Activated T-cell treated with anti-CD3 and anti-CD28 coated beads, Interleukin-2, amount 50 U/mL, for 72 hours (primary cell): ENCODE measurements at places on chromosomes 3 and 15. TPM values are rescaled to one million over a fixed set of nuclear protein-coding genes. Genes with fewer than 3 reads are reported as not detected.

- DNase-seq = peak; percentile 4
Observed at GRCh38 chr3:81910244-81910852, 148.9 kb upstream of the GBE1 start.

DNA sequence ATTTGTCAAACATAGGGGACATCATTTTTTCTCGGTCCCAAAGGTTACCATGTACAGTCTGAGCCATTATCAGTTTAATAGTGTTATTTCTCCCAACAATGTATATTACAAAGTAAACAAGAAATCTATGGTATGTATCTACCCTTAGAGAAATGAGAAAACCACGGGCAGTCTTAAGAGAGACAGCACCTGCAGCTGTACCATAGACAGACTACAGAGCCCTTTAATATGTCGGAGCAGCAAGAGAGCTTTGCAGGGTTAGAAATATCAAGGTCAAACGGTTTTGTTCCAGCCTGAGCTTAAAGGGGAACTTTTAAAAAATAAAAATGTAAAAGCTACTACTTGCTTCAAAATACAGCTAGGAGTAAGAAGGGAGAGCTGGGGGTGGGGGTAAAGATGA, 53.2 kb downstream of the SH3BP5 start:
- DNase-seq = no peak

DNA sequence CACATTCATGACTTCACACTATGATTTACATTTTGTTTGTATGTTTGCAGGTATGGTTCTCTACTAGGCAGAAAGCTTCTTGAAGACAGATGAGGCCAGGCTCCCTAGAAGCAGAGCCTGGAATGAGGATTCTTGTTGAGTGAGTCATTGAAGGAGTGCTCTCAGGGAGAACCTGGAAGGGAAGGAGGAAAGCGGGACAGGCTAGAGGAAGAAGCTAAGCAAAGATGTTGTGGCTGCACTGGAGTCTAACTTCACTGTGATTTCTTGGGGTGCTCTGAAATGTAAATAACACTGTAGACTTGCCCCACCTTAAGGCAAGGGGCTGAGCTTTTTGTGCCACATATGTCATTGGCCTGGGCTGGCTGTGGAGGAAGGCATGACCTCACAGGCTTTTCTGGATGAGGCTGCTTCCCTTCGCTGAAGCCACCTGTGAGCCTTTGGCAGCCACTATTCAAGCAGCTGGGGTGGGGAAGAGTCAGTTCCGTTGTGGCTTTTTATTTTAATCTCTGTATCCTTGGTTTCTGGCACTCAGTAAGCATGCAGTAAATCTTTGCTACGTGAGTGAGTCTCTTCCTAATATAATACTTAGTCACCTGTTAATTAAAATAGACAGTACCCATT, 307.3 kb downstream of the SV2B start:
- DNase-seq = no peak

DNA sequence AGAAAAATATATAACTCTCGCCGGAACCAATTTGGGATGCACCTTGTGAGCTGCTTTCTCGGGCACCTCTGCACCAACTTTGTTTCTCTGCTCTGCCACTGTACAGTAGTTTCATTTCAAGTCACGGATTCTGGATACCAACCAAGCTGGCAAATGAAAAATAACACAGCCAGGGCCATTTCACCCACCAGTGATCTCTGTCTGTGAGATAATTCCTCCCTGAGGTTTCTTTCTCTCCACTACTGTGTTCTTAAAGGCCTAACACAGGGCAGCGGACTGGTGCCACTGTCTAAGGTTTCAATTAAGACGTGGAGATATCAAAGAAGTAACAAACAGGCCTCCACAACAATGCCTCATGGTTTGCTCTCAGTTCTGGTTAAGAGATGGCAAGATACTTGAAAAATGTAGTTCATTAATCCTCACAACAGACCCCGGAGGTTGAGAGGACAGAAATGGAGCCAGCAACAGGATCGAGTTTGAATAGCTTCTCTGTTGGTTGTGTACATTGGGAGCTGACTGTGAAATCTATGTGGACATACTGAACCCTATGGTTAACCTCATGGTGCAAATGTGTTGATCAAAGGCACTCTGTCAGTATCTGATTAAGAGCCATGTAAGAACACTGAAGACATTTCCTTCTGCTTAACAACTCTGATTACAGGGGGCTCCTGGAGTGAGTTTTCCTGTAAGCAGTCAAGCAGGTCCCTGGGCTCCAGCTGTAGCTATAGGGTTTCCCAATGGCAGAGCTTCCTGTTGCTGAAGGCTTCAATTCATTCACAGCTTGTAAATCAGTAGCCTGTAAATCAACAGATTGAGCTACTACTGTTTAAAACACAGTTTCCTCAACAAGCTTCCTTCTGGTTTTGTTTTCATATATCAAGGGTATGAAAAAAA, 470.5 kb downstream of the EPHA3 start:
- DNase-seq = no peak

DNA sequence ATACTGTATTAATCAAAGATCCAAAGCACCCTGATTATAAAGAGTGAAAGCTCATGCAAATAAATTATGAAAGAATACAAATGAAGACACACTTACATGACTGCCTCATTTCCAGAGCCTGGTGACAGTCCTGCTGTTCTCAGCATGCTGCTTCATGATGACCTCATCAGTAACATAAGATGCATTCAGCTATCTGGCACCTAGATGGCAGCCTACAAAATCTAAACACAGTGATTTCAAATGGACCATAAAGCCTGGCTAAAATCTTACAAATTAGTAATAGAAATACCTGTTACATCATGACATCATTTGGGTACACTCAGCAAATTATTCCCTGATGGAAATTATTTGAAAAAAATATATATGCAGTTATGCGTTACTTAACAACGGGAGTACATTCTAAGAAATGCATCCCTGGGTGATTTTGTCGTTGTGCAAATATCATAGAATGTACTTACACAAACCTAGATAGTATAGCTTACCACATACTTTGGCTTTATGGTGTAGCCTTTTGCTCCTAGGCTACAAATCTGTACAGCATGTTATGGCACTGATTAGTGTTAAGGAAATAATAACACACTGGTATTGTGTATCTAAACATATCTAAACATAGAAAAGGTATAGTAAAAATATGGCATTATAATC, 207.2 kb downstream of the EPHA3 start:
- DNase-seq = no peak

DNA sequence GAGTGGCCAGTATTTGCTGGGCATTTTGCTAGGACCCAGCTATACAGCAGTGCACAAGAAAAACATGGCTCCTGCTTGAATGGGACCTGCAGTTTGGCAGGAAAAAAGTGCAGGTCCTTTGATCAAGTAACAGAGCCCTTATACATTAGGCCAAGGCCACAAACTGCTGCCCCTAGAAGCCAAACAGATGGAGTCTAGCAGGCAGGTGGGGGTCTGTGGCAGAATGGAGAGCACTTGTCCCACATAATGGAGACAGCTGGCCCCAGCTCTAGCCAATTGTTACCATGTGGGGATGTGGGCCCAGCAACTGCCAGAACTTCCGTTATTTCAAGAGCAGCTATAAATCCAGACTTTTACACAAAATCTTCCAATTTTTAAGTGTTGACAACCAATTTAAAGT, 79.3 kb downstream of the SHQ1 start:
- no peak for DNase-seq

- no peak for DNase-seq
Observed at GRCh38 chr3:45087155-45087554, 59.0 kb downstream of the CDCP1 start.

DNA sequence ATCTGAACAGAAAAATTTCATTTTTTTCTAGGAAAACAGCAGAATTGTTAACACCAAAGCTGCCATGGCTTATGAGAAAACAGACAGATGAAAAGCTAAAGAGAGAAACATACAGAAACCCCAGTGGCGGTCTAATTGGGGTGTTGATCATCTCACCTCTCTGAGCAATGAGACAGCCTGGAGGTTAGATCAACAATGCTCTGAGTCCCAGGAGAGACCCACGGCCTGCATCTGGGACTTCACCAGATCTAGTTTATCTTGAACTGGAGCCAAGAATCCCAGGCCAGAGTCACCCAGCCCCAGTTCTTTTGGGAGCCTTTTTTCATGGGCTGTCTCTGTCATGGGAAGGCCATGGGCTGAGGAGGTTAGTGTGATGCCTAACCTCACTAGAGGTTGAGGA, 3.5 kb upstream of the GALNT15 start:
- no peak for DNase-seq

GRCh38 chr3:45241206-45241605, 15.1 kb upstream of the TMEM158 start:
- no peak for DNase-seq

- DNase-seq = no peak
Observed at GRCh38 chr15:99090011-99090699, 14.7 kb upstream of the SYNM start.

DNA sequence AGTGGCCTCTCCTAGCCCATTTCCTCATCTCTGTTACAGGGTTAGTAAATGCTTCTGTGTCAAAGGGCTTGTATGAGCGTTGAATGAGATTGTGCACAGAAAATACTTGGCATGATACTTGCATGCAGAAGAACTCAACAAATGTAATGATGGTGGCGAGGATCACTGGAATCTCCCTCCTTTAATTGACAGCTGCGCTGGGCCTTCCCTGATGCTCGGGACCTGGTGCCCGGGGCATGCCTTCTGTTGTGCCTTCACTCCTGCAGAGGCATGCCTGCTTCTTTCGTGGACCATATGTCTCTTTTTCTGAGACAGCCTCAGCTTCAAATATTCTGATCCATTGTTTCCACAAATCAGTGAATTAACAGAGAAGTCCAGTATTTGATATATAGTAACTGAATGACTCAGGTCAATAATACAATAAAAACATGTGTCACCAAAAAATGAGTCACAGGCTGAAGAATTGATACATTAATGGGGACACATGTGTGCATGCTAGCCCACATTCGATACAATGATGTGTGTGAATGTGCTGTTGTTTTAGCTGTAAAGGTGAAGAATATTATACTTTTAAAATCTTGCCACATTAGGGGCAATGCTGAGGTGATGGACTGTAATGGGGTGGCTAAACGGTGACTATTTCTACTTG, 243.3 kb upstream of the TBL1XR1 start:
- no peak for DNase-seq

DNA sequence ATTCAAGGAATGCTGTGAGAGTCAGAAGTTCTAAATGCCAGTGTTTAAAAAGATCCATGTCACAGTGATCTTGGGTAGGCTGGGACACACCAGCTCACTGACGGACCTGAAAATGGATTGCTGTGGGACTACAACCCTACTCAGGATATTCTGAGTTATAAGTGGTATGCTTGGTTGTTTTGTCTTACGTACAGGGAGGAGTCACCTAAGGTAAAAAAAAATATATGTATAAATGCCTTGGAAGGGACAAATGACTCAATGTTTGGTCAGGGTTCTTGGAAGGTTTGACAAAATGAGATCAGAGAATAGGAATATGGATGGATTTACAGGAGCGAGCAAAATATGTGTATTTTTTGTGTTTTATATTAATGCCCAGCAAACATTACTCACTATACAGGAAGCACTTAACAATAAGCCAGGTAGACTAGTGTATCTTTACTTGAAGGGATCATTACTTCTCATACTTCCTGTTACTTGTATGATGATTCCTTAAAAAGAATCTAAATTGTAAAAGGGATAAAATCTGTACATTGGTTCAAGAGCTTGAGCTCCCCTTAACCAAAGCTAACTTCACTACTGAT, 767.3 kb downstream of the GBE1 start:
- DNase-seq = no peak

- no peak for DNase-seq
Observed at GRCh38 chr3:172199850-172200369, 160.5 kb downstream of the FNDC3B start.

- DNase-seq = no peak
Observed at GRCh38 chr3:98376631-98377030, 13.8 kb upstream of the OR5K3 start.

DNA sequence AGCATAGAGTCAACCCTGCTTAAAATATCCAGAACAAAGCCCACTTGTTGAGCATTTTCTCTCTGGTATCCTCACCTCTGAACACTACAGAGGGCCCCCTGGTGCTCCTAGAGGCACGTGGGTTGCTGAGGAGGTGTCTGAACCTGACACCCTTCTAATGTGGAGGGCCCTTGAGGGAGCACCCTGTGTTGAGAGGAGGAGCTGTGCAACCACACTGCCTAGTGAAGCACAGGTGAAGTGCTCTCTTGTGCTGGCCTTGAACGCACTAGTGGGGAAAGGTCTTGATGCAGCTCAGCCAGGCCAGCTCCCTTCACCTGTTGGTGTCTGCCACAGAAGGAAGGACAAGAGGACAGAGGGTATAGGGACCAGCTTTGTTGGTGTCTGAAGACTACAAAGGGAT, 51.9 kb downstream of the CCK start:
- DNase-seq = no peak

GRCh38 chr3:187845826-187846225, 100.6 kb upstream of the BCL6 start:
- no peak for DNase-seq

GRCh38 chr3:53570709-53571108, 76.3 kb downstream of the CACNA1D start:
- DNase-seq = no peak

- DNase-seq = no peak
Observed at GRCh38 chr3:141307351-141308059, 60.8 kb upstream of the ZBTB38 start.

DNA sequence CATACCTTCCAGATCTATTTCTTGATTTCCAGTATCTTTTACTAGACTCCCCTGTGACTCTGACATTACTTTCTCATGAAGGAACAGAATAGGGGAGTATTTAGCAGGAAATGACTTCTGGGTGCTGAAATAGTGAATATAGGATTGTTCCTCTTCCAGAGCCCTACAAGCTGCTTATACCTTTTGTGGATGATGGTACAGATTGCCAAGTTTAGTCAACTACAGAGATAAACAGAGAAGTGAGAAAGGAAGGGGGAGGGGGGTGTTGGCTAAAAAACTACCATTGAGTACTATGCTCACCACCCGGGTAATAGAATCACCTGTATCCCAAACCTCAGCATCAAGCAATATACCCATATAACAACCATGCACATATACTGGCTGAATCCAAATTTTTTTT, 298.3 kb upstream of the GPR149 start:
- no peak for DNase-seq

DNA sequence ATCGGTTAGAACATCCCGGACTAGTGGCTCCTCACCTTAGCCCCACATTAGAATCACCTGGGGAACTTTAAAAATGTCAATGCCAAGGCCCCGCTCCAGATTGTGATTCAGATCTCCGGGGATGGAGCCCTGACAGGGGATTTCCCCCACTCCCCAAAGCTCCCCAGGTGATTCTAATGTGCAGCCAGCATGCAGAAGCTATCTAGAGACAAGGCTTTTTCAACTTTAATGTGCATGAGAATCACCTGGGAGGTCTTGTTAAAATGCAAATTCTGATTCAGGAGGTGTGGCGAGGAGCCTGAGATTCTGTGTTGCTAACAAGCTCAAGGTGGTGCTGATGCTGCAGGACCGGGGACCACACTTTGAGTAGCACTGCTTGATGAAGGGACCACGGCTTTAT, 156.7 kb downstream of the RAB11A start:
- DNase-seq = no peak

DNA sequence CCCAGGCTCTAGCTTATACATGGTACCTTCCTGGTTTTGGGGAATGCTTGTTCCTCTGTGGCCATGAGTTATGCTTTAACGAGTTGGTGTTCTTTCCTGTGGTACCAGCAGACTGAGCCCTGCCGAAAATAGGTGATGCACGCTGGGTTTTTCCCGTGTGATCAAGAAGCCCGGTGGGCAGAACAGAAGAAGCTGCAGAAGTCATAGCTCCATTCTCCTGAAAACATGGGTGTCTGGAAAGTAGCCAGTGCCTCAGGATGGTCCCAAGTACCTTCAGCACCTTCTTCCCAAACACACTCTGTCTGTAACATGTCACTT, 25.2 kb downstream of the MAPKBP1 start:
- DNase-seq = no peak

P2RY1 gene
- 2.4 TPM for total RNA-seq

ZNF662 gene
- total RNA-seq = 3.8 TPM

PP2D1 gene
- not detected for total RNA-seq

GMNC gene
- not detected for total RNA-seq

RPS27L gene
- 166 TPM for total RNA-seq

CYP1A2 gene
- total RNA-seq = not detected
